ENCODE measurements at places on chromosomes 1 and 21. TPM values are rescaled to one million over a fixed set of nuclear protein-coding genes. Genes with fewer than 3 reads are reported as not detected.

DNA sequence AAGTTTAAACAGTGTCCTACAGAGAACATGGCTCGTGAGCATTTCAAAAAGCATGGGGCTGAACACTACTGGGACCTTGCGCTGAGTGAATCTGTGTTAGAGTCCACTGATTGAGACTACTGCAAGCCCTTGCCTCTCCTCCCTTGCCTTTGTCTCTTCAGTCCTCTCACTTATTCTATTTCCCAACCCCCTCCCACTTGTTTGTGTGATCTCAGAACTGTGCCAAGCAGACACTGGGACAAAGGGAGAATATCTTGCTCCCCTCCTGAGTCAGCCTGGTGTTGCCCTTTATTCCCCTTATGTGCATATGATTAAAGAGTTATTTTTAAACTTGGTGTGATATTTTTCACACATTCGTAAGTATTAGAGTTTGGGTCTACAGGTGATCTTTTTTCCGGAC, 11.1 kb upstream of the RPRD2 start:
- DNase-seq, result no peak

DNA sequence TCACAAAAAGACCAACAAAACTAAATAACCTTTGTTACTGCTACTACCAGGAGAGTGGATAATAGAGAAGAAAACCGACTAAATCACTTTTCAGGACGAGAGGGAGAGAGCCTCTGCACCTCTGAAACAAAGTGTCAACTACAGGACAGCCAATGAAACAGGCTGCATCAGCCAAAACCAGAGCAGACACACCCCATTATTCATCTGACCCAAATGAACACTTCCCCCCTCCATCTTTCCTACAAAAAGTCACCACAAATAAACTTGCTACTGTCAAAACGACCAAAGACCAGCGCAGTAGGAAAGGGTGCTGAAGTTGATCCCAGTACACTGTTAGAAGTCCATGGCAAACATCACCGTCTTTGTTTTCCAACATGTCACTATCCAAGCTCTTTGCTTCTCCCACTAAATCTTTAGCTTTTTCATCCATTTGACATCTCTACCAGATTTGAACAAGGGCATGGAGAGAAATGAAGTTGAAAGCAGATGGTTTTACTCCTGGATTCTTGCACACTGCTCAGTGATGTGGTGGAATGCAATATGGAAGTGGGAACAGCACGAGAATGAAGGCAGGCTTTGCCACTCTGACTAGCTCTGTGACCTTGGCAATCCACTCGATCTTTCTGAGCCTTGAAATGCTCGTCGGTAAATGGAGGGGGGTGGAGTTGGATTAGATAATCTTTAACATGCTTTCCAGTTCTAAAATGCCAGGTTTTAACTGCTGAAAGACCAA, 20.5 kb downstream of the DSTYK start:
- DNase-seq, result no peak

DNA sequence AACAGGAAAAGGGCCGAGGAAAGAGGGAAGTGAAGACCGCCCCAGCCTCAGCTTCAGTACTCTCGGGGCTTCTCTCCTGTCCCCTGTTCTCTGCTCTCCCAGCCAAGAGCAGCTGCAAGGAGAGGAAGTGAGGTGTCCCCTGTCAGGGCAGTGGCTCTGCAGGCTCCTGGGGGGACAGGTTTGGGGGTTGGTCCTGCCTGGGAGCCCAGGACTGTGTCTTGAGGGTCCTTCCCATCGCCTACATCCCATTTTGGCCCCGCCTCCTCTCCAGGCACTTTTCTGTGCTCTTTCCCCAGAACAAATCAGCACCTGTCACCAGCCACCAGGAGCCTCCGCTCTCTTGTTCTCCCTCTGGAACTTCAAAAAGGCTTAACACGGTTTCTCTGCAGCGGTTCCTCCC, 82.6 kb downstream of the VWA5B1 start:
- no peak for DNase-seq

DNA sequence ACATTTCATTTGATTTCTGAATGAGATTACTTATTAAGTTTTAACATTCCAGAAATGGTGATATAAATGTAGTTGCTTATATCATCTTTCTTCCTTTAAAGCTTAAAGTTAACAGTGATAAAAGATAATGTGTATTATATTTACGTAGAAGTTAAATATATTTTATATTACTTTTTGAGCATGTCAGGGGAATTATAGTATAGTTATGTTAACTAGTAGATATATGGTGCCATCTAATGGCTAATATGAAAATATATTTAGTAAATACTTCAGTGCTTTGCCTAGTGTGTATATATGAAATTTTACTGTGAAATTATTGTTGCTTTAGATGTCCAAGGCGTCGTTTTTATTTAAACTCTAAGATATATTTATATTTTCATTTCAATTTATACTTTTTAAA, 51.5 kb downstream of the SYT14 start:
- no peak for DNase-seq

DNA sequence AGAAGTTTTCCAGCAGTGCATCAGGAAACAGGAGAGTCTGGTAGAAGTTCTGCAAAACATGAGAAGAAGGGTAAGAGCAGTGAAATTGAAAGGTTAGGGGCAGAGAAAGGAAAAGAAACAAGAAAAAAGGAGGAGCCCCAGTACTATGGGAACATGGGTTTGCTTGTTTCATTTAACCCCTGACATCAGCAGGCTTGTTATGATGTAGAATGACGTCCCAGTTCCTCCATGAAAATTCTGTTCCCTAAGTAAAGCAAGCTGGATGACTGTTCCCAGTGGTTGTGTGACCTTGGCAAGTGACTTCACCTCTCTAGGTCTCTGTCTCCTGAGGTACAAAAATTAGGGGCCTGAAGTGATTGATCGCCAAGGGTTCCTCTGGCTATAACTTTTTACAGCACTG, 268.7 kb upstream of the SGIP1 start:
- no peak for DNase-seq

DNA sequence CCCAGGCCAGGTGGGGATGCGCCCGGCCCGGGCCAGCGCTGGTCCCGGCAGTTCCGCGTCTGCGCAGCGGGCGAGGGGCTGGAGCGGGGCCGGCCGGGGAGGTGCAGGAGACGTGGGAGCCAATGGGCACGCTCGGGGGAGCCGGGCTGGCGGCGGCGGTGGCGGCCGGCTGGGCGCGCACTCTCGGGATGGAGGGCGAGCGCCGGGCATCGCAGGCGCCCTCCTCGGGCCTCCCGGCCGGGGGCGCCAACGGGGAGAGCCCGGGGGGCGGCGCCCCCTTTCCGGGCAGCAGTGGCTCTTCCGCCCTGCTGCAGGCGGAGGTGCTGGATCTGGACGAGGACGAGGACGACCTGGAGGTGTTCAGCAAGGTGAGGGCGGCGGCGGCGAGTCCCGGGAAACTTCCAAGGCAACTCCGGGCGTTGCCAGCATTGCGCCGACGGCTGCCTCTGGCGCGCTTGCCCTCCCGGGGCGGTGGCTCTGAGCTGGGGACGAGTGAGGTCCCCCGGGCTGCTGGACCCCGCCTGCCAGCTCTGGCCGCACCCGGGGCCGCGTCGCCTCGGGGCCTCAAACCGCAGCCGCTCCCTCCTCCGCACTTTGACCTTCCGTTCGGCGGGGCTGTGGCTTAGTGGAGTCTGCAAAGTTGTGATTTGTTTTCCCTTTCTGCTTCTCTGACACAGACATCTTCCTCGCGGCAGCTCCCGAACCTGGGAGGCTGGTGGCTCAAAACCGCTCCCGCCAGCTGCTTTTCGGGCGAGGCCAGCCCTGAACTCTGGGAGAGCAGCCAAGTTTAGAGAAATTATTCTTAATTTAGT, at the start of gene SNX7:
SNX7 (plus strand) TSS at position 178 of the 812 bp plus-strand sequence; CDS start at position 189, 11 bp downstream.
- peak; percentile 78 for DNase-seq

The PTPN22 gene
- total RNA-seq, result 1.6 TPM

The HHIPL2 gene
- 0.45 TPM for total RNA-seq

The LYSMD1 gene
- 14.3 TPM for total RNA-seq

DNA sequence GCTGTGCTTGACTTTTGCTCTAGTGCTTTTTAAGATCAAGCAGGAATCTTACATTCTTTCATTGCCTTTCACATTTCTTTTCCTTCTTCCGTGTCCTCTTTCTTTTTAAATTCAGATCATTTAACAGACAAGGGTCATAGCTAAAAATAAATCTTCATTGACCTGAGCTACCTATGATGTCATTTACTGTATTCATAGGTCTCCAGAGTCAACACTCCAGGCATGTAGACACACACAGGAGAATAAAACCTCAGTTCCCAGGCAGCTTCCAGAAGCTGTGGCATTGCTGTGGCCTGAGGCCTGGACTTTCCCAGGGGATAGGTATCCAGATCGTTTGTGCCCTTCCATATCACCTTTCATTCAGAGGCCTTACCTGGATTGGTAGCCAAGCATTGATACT, 38.5 kb upstream of the ENAH start:
- no peak for DNase-seq

DNA sequence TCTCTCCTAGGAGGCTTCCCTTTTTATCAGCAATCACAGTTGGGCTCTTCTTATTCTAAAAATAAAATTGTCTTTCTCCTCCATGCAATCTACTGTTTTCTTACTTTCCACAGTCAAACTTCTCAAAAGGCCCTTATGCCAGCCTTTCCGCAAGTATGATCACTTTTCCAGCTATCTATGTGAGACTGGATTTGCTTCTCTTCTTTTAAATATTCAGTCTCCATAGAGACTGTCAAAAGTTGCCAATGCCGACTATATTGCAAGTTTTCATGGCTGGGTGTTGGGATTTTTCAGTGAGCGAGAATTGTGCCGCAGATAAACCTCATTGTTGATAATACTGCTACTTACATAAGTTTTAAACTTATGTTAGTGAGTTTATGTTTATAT, 4.8 kb upstream of the LSM10 start:
- DNase-seq, result no peak

GRCh38 chr1:187763976-187764375, 935.2 kb downstream of the PLA2G4A start:
- no peak for DNase-seq

The S100A4 gene
- 17.2 TPM for total RNA-seq

The CENPF gene
- total RNA-seq, result 2.0 TPM

The DFFA gene
- 35.7 TPM for total RNA-seq

DNA sequence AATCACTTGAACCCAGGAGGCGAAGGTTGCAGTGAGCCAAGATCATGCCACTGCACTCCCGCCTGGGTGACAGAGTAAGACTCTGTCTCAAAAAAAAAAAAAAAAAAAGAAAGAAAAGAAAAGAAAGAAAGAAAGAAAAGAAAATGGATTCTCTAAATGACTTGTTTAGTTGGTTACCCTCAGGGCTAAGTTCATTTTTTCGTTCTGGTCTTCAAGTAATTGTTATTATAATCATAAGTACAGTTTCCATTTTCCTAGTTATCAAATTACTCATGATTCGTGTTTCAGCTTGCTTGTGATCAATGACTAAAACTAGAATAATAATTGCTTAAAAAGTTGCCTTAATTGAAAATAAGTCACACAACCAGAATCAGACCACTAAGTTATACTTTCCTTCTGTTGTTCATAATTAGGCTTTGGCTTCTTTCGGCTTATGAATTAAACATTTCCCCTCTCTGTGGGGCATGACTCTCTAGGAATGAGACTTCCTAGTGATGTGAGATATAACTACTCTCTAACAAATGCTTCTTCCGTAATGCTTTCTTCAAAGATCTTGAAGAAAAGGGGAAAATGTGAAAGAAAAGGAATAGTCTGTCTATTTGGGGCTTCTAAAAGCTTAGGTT, 9.6 kb upstream of the RLF start:
- DNase-seq, result no peak

The FAF1 gene
- 23.1 TPM for total RNA-seq

GRCh38 chr1:175968486-175969172, 225.2 kb upstream of the TNR start:
- DNase-seq, result no peak

GRCh38 chr1:174742805-174743653, 256.7 kb upstream of the CACYBP start:
- no peak for DNase-seq

- no peak for DNase-seq
Measured at GRCh38 chr1:50419192-50419906, 3.9 kb downstream of the DMRTA2 start.

DNA sequence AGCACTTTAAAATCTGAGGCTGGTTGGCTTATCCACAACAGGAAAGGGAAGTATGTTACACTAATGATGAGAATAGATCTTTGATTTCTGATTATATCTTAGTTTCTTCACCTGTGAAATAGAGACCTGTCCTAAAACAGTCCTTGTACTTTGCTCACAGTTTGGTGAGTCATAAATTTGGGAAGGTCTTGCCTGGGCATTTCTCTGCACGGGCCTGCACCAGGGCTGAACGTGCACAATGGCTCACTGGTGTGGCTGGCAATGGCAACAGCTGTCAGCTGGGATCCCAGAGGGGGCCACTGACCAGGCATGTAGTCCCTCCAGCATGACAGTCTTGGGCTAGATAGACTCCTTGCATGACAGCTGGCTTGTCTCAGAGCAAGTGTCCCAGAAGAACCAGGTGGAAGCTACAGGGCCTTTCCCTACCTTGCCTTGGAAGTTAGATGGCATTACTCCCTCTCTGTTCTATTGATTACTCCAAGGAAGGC, 367.4 kb downstream of the DISC1 start:
- DNase-seq, result no peak

DNA sequence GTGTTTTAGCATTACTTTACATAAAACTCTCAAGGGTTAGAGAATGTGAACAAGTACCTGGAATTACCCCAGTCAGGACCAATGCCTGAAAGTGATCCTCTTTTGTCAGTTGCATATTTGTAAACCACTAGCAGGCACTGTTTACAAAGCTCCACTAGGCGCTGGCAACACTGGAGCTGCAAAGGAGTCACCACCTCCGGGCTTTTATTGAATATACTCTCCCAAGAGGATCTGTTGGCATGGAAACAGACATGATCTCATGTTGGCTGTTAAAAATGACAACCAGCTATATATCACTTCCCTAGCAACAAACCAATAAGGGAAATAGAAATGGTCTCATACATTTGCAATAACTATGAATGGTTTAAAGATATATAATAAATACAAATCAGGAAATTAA, 116.0 kb downstream of the TTLL7 start:
- DNase-seq, result no peak

The NECTIN4 gene
- total RNA-seq, result 0.72 TPM

GRCh38 chr1:234226113-234226818, 147.0 kb upstream of the COA6 start:
- no peak for DNase-seq

The OR14I1 gene
- total RNA-seq, result not detected

- DNase-seq, result no peak
Measured at GRCh38 chr1:103779932-103780331, 30.2 kb downstream of the AMY1C start.

- no peak for DNase-seq
Measured at GRCh38 chr1:85373378-85373708, 91.6 kb downstream of the DDAH1 start.

DNA sequence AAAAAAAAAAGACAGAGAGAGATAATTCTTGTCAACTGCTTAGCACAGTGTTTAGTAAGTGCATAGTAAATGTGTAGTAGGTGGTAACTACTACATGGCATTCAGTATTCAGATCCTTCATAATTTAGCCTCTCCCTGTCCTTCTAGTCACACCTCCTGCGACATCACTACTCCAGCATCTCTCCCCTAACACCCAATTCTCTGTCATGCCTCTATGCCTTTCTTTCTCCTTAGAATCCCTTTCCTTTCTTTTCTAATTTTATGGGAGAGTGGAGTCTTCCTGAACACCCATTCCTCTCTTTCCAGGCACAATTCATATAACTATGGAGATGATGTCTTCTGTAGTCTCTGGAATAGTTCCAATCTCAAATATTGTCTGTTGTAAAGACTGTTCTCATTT, 3.9 kb upstream of the VPS72 start:
- DNase-seq, result no peak
